ENCODE measurements at places on chromosomes 5 and 9.

DNA sequence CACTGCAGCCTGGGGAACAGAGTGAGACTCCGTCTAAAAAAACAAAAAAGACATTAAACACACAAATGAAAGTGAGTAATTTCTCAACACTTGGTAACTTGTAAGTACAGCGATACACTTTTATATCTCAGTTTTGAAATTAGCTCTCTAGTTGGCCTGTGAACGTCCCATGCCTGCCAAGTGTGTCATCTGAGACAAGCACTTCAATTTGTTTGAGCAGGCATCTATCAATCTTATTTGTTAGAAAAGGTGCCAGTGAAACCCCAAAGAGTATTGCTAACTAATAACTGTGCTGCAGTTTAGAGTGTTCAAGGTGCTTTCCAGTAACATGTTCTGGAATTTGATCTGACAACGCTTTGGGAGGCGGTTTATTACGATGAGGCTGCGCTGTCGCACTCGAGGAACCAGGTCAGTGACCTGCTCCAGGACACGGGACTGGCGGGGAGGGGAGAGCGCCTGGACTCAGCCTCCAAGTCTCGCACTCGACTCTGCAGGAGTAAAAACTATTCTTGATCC lies 1.1 kb upstream of the SPIN1 start:
- DNase-seq = no peak

DNA sequence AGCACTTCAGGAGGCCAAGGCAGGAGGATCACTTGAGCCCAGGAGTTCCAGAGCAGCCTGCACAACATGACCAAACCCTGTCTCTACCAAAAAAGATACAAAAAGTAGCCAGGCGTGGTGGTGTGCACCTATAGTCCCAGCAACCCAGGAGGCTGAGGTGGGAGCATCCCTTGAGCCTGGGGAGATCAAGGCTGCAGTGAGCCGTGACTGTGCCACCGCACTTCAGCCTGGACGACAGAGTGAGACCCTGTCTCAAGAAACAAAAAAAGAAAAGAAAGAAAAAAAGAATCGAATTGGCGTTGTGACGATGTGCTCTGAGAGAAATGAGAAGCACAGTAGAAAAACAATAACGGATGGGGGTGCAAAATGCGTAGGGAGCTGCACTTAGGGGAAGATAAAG lies 101.4 kb downstream of the NDFIP1 start:
- DNase-seq = no peak

GRCh38 chr5:67364381-67364970 lies 167.9 kb upstream of the CD180 start:
- DNase-seq = no peak

- no peak for DNase-seq
These were observed 23.1 kb downstream of the FGFR4 start for GRCh38 chr5:177109810-177110209.

DNA sequence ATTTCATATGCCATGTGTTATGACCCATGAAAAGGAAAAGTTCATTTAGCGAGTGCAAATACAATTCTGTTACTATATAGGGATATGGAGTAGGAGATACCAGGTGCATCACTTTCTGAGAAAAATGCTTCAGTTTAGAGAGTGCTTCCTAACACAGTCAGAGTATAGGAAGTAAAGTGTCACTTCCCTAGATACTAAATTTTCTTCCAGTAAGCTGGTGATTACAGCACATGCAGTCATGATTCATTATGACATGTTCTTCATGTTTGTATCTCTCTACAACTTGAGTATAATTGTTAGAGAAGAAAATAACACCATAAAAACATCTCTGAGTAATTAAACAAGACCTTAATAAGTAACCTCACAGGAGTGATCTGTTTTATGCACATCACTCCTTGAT lies 837.0 kb downstream of the DNAH5 start:
- no peak for DNase-seq

DNA sequence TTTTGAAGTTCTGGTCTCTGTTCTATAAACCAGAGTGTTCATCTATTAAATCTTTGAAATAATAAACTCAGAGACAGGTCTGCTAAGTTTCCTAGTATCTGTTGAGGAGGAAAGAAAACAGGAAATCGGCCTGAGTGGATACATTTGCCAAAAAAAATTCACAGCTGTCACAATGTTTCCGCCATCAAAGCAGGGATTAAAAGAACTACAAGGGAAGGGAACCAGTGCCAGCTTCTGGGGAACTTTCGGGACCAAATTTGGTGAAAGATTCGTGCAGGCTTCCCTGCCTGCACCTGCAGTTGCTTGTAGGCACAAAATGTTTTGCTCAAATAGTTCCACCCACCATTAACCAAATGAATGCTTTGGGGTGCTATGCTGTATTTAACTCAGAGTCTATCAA lies 267.5 kb downstream of the MSX2 start:
- no peak for DNase-seq

GRCh38 chr5:109876941-109877669 lies 187.4 kb downstream of the MAN2A1 start:
- DNase-seq = no peak

- no peak for DNase-seq
These were observed 74.3 kb upstream of the DAB2IP start for GRCh38 chr9:121577166-121577565.

GRCh38 chr5:131751506-131751905 lies 45.3 kb downstream of the FNIP1 start:
- DNase-seq = no peak

- no peak for DNase-seq
These were observed 29.4 kb upstream of the SYNPO start for GRCh38 chr5:150611026-150611425.

DNA sequence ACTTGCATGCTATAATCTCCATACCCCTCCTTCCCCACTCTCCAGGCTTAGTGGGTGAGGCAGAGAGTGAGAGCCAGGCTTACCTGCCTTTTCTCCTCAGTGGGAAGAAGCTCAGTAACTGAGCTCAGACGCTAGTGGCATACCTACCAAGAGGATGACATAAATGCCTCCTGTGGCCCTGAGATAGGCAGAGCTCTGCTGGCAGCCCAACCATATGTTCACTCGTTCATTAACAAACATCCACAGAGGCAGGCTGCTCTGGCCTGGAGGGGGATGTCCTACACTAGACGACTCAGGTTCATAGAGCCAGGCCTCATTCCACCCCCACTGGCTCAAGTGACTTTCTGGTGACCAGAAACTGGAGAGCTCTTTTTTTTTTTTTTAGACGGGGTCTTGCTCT lies 81.3 kb downstream of the THBS4 start:
- no peak for DNase-seq

GRCh38 chr5:142400415-142400814 lies 75.6 kb upstream of the SPRY4 start:
- DNase-seq = no peak

DNA sequence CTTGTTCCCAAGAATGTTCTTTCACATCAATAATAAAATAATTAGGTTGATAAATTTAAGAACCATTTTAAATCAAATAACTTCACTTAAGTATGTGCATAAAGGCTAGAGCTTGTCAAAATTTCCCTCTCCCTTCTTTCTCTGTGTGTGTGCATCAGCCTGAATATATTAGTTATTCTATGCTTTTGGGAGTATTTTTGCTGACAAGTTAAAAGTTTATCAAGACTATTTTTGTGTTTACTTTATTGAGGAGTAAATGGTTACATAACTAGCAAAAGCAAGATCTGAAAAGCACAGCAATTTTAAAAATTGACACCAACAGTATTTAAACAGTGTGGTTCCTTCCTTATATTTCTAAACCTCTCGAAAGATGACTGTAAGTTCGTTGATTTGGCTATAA lies 261.7 kb downstream of the ISL1 start:
- no peak for DNase-seq

DNA sequence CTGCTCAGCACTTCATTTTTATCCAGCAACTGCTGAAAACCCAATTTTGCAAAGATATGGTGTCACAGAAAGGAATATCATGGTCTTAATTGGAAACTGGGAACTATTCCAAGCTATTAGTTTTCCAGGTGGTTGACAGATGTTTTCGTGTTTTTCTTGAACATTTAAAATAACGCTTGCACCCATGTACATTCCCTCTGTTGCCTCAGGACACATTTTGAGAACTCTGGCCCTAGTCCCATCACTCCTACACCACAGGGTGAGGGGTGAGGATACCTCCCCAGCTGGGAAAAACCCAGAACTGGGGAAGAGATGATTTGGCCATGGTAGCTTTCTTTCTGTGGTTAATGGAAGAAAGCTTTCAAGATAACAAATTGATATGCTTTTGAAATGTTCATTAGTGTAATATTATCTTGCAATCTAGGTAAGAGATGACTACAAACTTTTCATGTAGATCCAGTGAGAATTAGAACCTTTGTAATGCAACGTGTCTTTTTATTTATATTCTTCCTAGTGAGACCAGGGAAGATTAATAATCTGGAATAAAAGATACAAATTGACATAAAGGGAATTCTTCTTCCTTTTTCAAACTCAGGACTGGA lies 627.0 kb downstream of the RAB3C start:
- no peak for DNase-seq

DNA sequence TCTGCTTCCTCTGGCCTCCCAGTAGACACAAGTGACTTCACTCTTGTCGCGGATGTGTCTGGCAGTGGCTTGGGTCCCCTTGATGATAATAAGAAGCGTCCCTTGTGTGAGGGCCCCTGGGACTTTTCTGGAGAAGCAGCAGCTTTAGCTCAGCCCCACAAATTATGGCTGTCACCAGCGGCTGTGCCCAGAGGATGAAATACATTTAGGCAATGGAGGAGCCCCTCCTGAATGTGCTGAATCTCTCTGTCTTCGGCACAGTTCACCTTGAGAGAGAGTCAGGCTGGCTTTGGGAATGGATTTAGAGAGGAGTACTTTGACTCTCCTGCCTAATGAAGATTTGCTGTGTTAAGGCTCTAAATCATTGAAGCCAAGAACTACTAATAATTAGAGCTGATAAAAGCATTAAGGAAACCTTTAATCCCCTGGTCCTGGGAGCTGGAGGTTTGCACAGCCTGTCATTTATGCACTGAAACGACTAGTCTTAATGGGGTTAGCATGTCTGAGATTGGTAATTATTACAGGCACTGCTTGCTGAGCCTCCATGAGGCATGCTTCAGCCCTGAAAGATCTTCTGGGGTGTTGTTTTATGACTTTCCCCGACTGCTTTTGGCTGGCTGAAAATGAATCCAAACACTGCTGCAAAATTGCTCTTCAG lies 127.0 kb downstream of the TENT4A start:
- no peak for DNase-seq

DNA sequence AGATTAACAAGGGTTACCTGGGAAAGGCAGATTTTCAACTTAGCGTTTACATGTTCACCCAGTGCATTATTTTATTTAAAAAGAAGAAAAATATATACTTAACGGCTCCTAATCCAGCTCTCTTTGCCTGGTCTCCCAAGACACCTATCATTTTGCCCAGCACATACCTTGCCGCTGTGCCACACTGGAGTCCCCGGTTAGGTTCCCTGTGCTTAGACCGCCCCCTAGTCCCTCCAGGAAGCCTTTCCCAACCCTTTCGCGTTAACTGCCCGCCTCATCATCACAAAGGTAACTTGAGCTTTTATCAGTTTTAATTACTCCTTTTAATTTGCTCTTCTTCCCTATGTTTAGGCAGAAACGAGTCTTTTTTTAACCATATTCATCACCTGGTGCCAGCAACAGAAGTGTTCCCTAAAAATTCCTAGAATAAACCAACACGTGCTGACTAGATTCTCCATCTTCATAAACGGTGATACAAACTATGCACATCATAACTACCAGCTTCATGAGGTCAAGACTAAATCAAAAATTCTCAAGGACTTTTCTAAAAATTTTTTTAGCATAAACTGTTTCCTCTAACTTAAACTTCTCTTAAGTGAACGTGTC lies 19.7 kb downstream of the DNAJA1 start:
- peak; percentile 72 for DNase-seq

GRCh38 chr9:27398982-27399653 lies 102.2 kb upstream of the EQTN start:
- DNase-seq = no peak

GRCh38 chr5:141598391-141599345 lies 20.1 kb downstream of the DIAPH1 start:
- DNase-seq = no peak

- no peak for DNase-seq
These were observed 23.8 kb downstream of the SHC3 start for GRCh38 chr9:89154651-89155336.

- no peak for DNase-seq
These were observed 8.8 kb downstream of the TENT2 start for GRCh38 chr5:79621056-79621455.

- DNase-seq = no peak
These were observed 105.4 kb downstream of the LPAR1 start for GRCh38 chr9:110932863-110933262.

GRCh38 chr5:66597183-66597757 lies 1.1 kb downstream of the MAST4 start:
- DNase-seq = no peak

DNA sequence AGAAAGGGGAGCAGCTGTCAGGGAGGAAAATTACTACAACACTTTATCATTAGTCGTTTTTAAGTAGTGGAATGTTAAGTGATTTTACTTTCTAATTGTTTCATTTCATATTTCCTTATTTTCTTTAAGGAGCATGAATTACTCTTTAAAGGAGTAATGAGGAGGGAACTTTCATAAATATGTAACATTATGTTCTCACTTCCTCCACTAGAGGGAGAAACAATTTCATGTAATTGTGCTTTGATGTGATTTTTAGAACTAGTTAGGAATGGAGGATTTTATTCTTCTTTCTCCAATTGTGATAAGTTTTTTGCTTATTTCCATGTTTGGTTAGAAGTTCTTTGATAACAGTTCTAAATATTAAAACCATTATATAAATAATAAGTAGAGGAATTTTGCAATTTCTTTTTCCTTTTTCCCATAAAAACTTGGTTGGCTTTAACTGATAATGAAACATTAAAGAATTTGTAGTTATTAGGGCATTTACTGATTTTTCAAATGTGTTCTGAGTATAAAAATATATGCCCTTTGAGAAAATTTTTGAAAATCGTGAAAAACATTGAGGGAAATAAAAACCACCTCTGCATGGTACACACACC lies 25.6 kb downstream of the CEP78 start:
- DNase-seq = peak; percentile 44

DNA sequence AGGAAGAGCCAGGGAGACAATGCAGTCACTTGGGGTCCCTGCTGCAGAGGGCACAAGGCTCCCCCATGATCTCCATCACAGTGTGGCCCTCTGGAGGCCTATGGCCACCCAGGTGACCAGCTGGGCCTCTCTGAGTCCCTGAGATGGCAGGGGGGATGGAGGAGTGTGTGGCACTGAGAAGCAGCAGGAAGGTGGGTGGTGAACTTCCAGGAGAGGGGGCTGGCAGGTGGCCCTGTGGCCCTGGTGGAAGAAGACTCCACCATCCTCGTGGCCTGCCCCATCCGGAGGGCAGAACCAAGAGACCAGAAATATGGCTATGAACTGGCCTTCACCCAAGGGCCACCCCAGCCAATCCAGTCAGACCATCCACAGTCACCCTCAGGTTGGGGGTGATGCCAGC lies 31.7 kb upstream of the AFAP1L1 start:
- no peak for DNase-seq

- peak; percentile 39 for DNase-seq
These were observed 17.7 kb downstream of the NINJ1 start for GRCh38 chr9:93116072-93116961.

GRCh38 chr5:40733434-40733833 lies 22.3 kb downstream of the TTC33 start:
- DNase-seq = no peak

- DNase-seq = no peak
These were observed 33.0 kb upstream of the C6 start for GRCh38 chr5:41246376-41246775.

- DNase-seq = peak; percentile 31
These were observed 49.0 kb upstream of the TNPO1 start for GRCh38 chr5:72767289-72768010.
